Chondrocyte (in vitro differentiated cells): ENCODE measurements at places on chromosomes 1 and 21. TPM values are rescaled to one million over a fixed set of nuclear protein-coding genes. Genes with fewer than 3 reads are reported as not detected.

The NT5C1A gene
- 0.31 to 0.32 TPM in 2 of 3 replicates, not detected in the other for total RNA-seq

The B3GALT2 gene
- 7.6 to 13.5 TPM (median 7.9 TPM) in 3 replicates for total RNA-seq

The PIGR gene
- total RNA-seq: not detected in 3 replicates

- no peak for DNase-seq
Observed at GRCh38 chr21:45067462-45068285, 6.7 kb upstream of the ADARB1 start.

GRCh38 chr1:97364086-97364485, 556.7 kb downstream of the DPYD start:
- DNase-seq: no peak

The PRAMEF17 gene
- not detected in 3 replicates for total RNA-seq

GRCh38 chr21:26236281-26236680, 65.7 kb upstream of the APP start:
- DNase-seq: no peak

The TINAGL1 gene
- 4.7 to 154 TPM (median 147 TPM) in 3 replicates for total RNA-seq

DNA sequence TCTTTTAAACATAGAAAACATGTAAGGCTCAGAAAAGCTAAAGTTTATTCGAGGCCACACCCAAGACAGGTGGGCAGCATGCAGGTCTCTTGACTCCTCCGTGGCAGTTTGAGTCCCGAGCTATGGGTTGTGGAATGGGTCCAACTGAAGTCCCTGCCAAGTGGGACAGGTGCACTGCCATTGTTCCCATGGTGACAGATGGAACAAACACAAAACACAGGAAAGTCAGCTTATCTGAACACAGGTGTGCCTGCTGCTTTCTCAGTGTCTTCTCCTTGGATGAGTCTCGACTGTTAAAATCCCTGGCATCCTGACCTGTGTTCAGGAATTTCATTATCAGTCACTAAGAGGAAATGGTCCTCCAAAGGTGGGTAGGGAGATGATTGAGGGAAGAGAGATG, 99.0 kb upstream of the RAB4A start:
- DNase-seq: no peak

- no peak for DNase-seq
Observed at GRCh38 chr1:241985787-241986186, 13.1 kb downstream of the MAP1LC3C start.

The ABL2 gene
- total RNA-seq: 23.1 to 29.9 TPM (median 24.5 TPM) in 3 replicates

DNA sequence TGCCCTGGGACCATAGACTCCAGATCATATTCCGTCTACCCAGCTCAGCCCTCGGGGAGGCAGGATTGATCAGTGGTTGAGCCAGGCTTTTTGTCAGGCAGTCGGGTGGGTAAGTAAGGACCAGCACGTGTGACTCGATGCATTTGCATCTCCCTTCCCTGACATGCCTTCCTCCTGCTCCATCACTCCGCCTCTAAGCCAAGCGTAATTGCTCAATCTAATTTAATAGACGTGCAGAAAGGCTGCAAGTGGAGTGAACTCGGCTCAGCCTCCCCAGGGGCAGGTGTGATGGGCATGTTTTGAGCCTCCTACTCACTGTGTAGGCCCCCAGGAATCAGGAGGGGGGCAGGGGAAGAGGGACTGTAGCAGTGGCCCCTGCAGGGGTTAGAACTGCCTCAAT, 34.6 kb upstream of the GRIK3 start:
- DNase-seq: no peak

The S100A1 gene
- total RNA-seq: 1.2 to 1.5 TPM (median 1.3 TPM) in 3 replicates
